ENCODE measurements at places on chromosomes 7 and 10.

- DNase-seq = no peak
Observed at GRCh38 chr7:18890885-18891621, 226.4 kb downstream of the TWIST1 start.

DNA sequence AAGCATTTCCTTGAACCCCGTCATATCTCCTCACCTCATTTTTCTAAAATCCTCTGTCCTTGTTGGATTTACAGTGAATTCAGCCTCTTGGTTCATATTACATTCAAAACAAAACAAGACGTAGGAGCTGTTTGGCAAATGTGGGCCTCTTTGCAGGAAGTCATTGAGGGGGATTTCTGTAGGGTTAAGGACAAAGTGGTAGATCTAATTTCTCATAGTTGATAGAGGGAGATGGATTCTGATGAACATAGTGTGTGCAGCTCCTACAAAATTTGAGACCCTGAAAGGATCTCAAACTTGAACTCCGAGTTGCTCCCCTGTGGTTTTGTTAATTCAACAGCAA is 682 bp downstream of the TBXAS1 start:
- no peak for DNase-seq

DNA sequence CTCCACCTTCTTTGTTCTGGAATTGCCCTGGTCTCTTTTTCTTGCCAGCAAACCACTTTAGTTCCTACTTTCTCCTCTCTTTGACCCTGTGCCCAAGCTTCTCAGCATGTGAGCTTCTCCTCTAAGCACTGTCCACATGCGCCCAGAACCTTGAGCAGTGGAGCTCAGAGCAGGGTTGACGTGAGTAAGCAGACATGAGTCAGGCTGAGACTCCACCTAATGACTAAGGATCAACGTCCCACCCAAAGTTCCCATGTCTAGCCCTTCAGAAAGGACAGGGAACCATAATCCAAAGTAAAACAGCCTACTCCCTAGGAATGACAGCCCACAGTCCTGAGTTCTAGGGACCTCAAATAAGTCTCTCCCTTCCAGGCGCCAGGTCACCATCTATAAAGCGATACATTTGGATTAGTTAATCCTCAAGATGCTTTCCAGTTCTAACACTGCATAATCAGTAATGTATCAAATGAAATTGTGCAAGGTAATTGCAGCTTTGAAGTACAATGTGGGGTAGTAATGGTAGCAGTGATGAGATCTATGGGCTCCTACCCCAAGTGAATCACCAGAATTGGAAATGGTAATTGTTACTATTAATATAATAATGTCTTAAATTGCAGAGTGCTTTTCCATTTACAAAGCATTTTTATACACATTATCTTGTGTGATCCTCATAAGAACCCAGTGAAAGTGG is 44.5 kb downstream of the KCNMA1 start:
- no peak for DNase-seq

GRCh38 chr10:29896053-29896452 is 163.3 kb downstream of the JCAD start:
- no peak for DNase-seq

DNA sequence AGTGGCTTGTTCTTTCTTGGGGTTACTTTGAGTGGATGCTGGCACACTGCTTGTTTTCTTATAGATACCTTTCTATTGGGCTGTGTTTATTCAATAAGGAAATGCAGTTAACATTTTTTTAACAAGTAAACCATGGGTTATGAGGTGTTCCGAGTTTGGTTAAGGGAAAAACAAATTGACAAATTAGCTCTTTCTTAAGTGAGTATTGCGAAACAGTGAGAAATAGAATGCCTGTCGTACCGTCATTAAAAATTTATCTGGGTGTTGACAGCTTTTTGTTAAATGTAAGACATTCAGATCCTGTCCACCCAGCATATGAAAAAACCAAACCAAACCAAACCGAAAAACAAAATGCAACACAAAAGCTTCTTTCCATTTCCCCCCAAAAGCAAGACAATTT is 6.2 kb downstream of the CUX1 start:
- no peak for DNase-seq

DNA sequence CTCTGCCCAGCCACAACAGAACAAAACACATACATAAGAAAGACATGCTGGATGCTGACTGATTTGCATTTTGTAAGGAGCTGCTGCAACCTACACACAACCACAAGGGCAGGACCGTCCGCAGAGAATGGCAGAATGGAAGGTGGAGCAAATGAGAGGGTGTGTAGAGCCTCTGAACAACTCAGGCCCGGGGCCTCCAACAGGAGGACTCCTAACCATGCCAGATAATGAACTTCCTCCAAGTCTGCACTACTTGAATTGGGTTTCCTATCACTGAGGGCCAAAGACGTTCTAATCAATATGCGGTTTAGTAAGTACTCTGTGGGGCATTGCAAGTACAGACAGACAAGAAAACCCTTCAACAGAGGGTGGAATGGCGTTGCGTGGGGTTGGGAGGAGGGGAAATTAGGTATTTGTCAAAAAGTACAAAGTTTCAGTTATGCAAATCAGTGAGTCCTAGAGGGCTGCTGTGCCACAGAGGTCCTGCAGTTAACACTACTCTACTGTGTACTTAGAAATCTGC is 14.6 kb downstream of the VOPP1 start:
- DNase-seq = no peak

- no peak for DNase-seq
Observed at GRCh38 chr10:53434413-53434812, 661.8 kb upstream of the MBL2 start.

GRCh38 chr7:37054624-37055241 is 330.4 kb upstream of the AOAH start:
- DNase-seq = no peak

DNA sequence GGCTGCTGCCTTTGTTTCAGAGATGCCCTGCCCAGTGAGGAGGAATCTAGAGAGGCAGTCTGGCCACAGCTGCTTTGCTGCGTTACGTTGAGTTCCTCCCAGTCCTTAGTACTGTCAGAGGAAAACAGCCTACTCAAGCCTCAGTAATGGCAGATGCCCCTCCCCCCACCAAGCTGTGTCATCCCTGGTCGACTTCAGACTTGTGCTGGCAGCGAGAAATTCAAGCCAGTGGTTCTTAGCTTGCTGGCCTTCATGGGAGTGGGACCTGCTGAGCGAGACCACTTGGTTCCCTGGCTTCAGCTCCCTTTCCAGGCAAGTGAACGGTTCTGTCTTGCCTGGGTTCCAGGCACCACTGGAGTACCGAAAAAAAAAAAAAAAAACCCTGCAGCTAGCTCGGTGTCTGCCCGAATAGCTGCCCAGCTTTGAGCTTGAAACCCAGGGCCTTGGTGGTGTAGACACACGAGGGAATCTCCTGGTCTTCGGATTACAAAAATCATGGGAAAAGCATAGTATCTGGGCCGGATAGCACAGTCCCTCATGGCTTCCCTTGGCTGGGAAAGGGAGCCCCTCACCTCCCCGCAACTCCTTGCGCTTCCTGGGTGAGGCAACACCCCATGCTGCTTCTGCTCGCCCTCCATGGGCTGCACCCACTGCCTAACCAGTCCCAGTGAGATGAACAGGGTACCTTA is 9.1 kb downstream of the SDHAF3 start:
- no peak for DNase-seq

- DNase-seq = peak; percentile 26
Observed at GRCh38 chr7:137626469-137627067, 220.2 kb downstream of the DGKI start.

DNA sequence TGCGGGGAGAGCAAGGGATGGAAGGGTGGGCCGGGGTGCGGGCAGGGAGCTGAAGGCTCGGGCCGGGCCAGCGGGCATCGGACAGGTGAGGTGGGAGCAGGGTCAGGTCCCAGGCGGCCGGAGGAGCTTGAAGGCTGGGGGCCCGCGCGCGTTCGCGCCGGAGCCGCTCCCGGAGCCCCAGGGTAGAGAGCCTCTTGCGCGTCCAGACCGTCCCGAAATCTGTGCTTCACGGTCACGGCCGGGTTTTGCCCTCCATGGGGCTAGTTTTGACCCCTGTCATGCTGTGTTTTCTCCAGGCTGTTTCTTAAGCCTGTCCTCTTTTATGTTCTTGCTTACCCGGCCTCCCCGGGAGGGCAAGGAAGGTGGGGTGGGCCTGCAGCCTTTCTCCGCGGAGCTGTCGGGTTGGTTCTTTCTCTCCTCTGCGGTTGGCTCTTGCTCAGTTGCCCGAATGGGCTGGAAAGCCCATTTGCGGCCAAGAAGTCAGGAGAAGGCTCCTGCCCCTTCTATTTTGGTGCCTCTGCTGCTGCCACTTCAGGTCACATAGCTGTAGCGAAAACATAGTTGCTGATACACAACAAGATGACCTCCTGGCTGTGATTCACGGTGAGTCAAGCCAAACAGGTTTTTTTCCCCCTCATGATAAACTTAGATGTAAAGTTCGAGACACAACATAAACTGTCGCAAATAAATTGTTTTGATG is 650 bp downstream of the UBE2D1 start:
- peak; percentile 15 for DNase-seq

DNA sequence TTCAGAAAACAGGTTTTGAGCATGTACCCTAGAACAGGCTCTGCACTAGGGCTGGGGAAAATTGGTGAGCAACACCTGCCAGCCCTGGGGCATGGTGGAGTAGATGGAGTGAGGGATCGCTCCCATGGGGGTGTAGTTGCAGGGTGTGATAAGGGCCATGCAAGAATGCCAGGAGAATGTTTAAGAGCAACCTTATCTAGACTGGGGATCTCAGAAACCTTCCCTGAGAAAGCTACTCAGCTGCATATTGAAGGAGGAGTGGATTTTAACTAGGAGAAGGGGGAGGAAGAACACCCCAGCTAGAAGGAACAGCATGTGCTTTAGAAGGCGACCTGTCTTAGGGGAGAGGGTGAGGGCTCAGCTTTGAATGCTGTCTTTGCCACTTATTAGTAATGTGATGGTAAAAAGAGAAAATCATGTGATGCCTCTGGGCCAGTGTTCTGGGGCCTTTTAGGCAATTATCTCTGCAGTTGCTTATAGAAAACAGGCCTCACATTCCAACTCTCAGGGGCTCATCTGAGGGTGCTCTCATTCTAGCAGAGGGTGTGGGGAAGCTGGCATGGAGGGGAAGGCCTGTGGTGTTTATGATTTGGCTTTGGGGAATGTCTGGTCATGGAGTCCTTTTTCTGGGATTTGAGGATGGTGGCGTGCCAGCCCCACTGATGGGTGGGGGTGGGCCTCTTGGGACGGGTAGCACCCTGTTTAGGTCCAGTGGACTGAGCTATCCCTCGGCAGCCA is 225.4 kb downstream of the BMPER start:
- DNase-seq = no peak

DNA sequence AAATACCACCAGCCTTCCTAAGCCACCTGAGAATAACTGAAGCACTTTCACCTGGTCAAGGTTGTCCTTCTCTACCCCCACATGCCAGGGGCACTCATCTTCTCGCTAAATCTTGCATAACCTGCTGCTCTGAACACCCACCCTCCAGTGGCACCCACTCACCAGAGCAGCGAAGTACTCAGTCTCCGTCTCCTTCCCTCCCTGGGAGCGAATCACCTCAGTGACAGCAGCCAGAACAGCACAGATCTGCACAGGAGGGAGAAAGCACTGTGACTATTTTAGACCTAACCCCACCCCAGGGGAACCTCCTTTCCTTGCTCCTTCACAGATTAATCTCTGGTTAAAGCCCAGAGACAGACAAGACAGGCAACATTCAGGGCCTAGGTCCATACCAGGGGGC is 5.1 kb downstream of the RRP12 start:
- no peak for DNase-seq

GRCh38 chr10:126135941-126136595 is 239.7 kb downstream of the FANK1 start:
- no peak for DNase-seq

- DNase-seq = no peak
Observed at GRCh38 chr10:86292462-86293395, 73.9 kb downstream of the GRID1 start.

All from CD4-positive, alpha-beta T cell treated with Interleukin-4 for 4 hours (primary cell).